Hematopoietic multipotent progenitor cell treated with erythropoietin and hydrocortisone succinate and interleukin-3 and kit ligand, for 6 days (in vitro differentiated cells): ENCODE measurements at places on chromosomes 12 and 14.

DNA sequence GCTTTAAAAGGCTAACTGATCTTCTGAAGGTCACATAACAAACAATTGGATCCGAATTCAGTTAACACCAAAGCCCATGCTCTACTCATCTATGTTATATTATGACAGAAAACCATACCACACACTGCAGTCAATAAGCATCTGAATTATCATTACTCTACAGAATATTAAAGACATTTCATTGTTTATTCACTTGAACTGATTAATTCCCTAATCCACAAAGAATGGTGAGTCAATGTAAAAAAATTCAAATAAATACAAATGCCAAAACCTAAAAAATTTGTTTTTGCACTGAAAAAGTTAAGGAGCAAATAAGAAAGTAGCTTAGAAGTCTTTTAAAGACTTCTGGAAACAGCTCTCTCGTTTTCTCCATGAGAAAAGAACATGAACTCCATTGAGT is 13.7 kb downstream of the NID2 start:
- DNase-seq: no peak

- no peak for DNase-seq
Measured at GRCh38 chr14:90442388-90442787, 45.6 kb downstream of the CALM1 start.

GRCh38 chr14:51451561-51451960 is 200.1 kb upstream of the FRMD6 start:
- no peak for DNase-seq

DNA sequence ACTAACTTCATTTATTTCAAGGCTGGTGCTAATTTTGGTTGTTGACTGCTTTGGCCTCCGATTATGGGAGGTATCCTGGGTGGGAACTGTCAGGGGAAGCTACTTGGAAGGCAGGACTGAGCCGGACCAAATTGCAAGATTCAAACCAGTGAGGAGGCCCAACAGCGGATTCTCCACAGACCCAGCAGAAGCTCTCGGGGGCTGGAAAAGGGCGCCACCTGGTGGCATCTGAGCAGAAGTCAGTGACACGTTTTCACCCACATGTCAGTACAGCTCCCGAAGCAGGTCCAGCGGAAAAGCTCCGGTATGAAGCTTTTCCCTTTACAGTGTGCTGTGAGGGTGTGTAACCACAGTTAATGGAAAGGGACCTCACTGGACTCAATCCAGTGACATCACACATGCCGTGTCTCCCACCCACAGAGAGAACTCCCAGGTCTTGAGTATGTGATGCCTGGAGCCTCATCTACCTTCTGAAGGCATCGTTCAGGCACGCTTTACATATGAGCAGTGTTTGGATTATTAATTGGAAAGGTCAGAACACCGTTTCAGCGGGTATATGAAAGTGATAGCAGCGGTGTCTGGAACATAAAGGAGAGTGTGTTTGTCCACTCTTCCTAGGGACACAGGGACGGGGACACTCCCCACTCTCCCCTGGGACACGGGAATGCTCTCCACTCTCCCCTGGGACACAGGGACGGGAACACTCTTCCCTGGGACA is 3.6 kb upstream of the P2RX2 start:
- peak; percentile 90 for DNase-seq

- DNase-seq: peak; percentile 72
Measured at GRCh38 chr14:50560931-50561285, 963 bp downstream of the ATL1 start.

DNA sequence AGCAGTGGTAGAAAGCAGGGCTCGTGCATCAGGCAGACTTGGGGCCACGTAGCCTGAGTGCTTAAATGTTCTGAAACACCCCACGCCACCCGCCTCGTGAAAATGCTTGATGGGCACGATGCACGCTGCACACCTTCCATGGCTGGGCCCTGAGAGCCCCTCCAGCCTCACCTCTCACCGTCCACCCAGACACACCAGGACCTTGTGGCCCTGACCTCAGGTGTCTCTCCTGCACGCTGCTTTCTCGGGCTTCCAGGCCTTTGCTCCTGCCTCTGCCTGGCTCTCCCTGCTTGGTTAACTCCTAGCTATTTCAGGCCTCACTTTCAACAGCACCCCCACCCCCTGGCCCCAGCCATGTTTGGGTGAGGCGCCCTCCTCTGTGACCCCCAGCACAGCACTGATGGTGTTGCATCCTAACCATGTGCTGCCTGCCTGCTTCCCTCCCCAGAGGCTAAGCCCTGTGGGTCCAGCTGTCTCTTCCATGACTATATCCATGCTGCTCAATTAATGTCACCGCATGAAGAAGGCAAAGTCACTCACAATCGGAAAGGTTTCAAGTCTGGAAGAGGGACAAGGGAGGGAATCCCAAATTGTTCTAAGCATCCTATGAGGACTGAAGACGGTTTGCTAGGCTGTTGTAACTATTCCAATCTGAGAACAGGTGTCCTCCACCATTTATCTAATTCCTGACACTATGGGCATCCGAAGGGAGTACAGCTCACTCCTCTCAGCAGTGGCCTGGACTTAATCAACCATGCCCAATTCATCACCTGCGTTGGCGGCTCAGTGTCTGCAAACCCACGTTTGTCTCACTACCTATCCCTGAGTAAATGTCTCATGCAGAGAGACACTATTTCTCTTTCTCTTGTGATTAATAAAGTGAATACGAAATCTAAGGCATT is 82.2 kb downstream of the CCDC88C start:
- no peak for DNase-seq

DNA sequence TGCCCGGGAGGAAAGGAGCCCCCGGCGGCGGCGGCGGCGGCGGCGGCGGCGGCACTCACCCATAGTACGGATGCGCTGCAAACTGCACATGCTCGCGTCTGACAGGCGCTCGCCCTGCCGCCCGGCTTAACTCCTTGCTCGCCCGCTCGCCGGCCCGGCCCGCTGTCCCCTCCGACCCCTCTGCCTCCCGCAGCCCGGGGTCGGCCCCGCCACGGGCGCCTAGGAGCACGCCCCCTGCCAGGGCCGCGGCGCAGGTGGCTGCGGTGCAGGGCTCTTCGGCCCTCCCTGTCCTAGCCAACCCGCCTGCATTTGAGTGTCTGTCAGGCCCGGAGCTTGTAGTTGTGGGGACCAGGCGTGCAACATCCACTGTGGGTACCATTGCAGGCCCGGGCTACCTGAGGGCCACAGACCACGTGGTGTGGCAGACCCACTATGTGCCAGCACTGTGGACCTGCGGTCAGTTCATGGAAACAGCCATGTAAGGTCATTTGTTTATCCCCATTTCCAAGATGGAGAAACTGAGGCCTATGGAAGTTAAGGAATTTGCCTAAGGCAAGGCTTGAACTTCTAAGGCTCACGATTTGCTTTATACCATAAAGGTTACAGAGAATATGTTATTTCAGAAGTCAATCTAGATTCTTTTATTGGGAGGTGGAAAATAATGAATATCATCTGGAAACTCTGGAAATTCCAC is 17.6 kb upstream of the PLEKHH1 start:
- DNase-seq: peak; percentile 46

GRCh38 chr14:104432611-104433231 is 146.8 kb upstream of the C14orf180 start:
- no peak for DNase-seq

DNA sequence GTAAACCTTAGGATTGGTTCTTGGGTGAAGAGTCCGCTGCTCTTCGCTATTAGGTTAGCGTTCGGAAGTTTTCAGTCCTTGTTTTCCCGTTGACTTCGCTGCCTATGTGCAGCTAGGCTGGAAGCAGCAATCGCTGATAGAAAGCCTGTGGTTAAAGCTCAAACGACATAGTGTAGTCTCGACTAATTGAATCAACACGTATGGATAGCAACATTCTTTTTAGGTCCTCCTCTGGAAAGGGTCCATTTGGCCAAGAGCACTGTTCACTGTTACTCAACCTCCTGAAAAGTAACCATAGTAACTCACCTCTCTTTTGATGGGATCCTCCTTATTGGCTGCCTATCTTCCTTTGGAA is 355.5 kb downstream of the SNAPC1 start:
- no peak for DNase-seq

DNA sequence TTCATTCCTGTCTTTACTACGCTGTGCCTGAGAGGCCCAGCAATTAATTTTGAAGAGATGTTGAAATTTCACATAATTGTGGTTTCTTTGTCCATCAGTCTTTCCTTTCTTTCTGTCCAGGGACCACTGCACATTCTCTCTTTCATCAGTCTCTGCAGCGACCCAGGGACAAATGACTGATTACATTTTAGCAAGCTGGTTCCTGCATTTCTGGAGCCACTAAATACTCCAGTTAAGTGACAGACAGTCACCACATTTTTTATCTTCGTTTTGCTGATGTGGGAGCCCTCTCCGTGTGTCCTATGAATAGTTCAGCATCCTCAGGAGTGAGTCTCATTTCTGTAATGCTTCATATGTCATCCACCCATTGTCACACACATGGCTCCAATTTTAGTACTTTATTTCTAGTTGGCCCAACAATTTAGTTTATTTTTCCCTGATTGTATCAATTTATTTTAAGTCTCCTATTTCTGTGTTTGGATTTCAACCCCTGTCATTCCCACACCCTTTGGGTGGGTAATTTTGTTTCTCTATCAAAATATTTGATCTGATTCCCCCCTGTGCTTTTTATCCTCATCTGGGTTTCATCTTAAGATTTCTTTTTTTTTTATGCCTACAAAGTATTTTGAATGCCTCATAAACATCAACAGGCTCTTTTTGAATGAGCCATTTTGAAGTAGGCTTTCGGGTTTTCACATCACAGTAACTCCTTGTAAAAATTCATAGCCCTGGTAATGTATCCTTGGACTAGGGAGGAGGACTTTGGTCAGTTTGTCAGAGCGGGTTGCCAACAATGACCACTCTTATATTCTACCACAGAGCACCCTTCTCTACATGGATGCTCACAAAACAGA is 1196.5 kb downstream of the GALC start:
- no peak for DNase-seq

DNA sequence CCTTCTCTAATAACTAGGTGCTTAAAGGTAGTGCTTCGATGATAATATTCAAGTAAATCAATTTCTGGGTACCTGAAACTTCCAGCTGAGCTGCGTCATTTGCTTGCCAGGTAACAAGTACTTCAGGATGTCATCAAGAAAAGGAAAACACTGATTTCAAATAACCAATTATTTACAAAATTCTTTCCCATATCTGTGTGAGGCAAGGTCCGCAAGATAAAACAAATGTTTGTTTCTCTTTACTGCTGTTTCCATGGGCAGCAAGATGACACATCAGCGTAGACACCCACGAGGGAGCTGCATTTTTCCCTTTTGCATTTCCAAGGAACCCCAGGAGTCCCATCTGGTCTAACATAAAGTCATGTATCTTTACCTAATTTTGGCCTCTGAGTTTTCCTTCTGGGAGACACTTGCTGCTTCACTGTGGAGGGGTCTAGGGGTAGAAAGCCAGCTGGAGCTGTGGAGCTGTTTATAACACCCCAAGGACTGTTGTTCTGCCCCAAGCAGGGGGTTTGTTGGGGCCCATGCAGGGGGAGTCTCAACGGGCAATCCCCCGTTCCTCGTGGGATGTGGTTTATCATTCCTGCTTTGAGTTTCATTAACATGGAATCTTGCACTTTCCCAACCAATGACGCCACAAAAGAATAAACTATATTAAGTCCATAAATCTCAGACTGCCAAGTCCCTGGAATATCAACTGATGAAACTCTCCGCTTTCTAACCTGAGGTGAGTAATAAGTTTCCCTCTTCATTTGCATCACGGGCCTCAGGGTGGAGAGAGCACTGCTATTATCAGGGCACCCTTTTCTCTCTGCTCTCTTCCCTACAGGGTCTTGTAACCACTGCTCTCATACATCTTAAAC is 112.8 kb upstream of the PELI2 start:
- DNase-seq: no peak

DNA sequence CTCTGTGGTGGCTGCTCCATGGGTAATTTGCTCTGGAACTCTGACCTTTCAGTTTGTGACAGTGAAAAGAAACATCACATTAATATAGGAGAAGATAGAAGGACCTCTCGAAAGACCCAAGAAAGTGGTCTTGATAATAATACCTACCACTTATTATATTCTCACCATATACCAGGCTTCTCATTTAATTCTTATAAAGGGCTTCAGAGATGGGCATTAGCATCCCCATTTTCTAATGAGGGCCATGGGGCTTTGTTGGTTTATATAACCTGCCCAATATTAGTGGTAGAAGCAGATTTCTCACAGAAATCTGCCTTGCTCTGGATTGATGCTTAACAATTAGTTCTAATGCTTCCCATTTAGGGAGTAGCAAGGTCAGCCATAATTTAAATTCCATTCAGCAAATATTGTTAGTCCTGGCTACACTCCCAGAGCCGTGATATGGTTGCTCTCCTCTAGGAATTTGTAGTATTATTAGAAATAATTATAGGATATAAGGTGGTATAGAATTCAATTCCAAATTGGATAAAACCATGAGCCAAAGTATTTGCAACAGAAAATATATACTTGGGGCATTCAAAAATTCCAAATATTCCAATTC is 7.4 kb upstream of the AMIGO2 start:
- DNase-seq: no peak

GRCh38 chr12:62817556-62818271 is 117.2 kb downstream of the PPM1H start:
- peak; percentile 47 for DNase-seq

DNA sequence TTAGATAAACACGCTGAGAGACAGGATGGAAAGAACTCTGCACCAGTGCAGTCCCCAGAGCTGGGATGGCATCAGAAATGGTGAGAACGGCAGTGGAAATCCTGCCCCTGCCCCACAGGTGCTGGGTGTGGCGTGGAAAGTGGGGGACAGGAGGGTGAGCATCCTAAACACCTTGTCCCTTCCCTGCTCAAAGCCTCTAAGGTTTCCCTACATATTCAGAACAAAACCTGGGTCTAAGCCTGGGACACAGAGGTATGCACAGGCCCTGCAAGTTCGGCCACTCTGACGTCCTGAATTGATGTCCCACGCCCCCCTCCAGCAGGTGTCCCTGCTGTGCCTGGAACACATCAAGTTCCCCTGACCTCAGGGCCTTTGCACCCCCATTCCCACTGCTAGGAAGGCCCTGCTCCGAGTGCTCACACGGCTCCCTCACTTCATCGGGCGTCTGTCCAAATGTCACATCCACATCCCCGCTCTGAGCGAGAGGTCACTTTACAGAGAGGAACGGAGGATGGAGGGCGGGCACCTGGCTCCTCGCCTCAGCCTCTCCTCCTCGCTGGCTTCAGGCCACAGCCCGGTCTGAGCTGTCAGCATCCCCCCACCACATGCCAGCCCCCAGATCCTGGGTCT is 38.5 kb upstream of the SFSWAP start:
- no peak for DNase-seq
